ENCODE measurements at places on chromosomes 5 and 9. TPM values are rescaled to one million over a fixed set of nuclear protein-coding genes. Genes with fewer than 3 reads are reported as not detected.

The DMAC1 gene
- total RNA-seq, result 50.1 TPM

The GRXCR2 gene
- not detected for total RNA-seq

The SLCO6A1 gene
- not detected for total RNA-seq

The ZNF79 gene
- total RNA-seq, result 12.5 TPM

The LCN1 gene
- total RNA-seq, result not detected

The GM2A gene
- 22.4 TPM for total RNA-seq

The PGM5 gene
- not detected for total RNA-seq

The FAM221B gene
- not detected for total RNA-seq

The CARD6 gene
- total RNA-seq, result 4.4 TPM

The ENTPD2 gene
- total RNA-seq, result 0.15 TPM

The IFNK gene
- total RNA-seq, result not detected

The TMOD1 gene
- total RNA-seq, result 1.5 TPM

The MUSK gene
- not detected for total RNA-seq

The CEMIP2 gene
- 140 TPM for total RNA-seq

The SLC36A2 gene
- not detected for total RNA-seq

The BTNL9 gene
- not detected for total RNA-seq

The WHRN gene
- total RNA-seq, result 4.8 TPM
